ENCODE measurements at places on chromosomes 3 and 15.

- DNase-seq, result no peak
Measured at GRCh38 chr15:73321496-73322450, 47.0 kb downstream of the HCN4 start.

GRCh38 chr15:67091071-67091979, 25.9 kb downstream of the SMAD3 start:
- no peak for DNase-seq

GRCh38 chr3:195896361-195897080, 11.8 kb downstream of the TNK2 start:
- DNase-seq, result peak; percentile 91

DNA sequence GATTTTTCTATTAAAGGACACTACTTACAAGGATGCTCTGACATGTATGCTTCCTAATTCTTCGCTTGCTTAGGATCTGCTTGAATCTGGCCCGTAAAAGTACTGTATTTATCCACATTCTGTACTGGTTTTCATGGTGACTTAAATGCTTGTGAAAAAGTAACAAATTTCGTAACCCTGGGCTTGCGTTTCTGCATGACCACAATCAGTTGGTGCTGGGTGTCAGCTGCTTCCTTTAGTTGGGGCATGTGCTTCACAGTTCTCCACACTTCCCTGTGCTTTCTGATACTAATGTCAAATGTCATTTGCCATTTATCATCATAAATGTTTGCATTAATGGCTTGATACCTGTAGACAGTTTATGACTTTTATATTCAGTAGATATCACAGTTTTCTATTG, 218.4 kb upstream of the MLF1 start:
- DNase-seq, result no peak

- no peak for DNase-seq
Measured at GRCh38 chr15:27574541-27575054, 524.5 kb downstream of the OCA2 start.

DNA sequence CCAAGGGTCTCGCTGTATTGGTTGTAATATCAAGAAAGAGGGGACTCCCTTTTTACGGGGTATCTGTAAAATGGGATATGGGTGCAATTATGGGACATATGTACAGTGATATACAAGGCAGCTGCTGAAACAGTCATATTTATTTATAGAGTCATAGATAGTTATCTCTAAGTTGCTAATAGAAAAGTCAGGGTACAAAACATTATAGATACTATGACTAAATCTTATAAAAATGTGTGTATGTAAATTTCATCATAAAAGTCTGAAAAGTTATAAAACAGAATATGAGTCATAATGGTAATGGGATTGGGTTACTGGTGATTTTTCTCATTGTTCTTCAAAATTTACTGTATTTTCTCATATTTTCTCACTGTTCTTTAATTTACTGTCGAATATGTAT, 344.9 kb upstream of the SLCO3A1 start:
- DNase-seq, result no peak

DNA sequence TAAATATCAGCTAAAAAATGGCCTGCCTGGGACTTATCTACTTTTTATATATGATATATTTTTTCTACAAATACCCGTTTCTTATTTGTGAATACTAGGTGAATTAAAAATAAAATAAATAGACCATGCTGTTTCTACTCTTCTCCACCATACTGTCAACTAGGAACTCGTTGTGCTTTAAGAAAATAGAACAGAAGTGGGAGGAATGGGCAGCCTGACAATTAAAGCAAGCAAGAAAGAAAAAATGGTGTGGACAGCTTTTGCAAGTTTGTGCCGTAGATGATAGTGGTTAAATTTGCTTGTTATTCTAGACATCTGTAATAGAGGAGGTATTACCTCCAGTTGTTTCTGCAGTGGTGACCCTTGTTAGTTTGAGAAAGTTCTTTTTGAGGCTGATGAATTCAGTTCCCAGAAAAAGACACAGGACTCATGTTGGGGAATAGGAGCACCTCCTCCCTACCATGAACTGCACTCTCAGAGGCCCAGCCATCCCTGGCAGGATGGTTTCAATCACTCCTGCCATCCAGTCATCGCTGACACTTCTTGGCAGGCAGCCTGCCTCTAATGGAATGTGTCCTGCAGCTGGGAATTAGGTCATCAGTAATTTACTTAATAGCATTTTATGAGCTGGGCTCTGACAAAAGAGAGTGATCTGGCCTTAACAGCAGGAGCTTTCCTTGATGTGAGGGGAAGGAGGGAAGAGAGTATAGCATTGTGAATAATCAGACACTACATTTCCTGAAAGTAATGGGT, 105.0 kb upstream of the GAP43 start:
- DNase-seq, result no peak

DNA sequence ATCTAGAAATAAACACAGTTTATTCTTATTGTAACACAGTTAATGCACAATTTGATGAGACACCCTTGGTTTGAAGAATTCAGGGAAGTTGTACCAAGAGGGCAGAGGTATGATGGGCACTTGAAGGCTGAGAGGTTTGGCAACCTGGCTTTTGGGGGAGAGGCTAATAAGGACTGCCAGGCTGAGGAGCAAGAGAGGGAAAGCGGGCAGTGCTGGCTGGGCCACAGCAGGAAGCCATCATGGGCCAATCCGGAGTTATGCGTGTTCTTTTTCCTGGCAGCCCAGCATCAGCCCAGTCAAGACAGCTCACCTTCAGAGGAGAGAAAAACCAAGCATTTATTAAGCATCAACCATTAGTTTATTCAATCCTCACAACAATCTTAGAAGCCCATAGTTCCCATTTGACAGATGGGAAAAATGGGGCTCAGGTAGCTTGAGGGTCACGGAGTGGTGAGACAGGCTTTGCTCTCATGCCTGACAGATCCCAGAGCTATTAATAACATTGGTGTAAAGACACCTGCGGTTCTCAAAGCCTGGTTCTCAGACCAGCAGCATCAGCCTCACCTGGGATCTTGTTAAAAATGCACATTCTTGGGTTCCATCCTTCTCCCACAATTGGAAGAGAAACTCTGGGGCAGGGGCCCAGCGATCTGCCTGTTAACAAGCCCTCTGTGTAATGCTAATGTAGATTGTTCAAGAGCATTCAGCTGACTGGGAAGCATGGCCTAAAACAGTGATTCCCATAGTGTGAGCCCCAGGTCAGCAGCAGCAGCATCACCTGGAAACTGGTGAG, 183.7 kb downstream of the NTRK3 start:
- DNase-seq, result no peak

DNA sequence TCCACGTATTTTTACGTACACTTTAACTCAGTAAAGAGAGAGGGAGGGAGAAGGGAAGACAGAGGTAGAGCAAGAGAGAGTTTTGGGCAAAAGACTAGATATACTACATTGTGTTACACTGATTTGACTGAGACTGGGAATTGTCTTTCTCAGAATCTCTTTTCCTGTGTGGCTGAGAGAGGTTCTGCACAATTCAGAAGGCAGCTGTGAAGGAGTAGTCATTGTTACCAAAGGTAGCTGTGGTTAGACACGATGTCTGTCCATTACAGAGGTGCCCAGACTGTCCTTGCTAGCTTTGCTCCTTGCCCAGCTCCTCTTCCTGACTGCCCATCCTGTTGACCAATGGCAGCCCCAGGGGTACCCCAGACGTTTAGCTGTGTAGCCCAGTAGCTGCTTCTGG, 577.5 kb upstream of the CBLB start:
- no peak for DNase-seq

DNA sequence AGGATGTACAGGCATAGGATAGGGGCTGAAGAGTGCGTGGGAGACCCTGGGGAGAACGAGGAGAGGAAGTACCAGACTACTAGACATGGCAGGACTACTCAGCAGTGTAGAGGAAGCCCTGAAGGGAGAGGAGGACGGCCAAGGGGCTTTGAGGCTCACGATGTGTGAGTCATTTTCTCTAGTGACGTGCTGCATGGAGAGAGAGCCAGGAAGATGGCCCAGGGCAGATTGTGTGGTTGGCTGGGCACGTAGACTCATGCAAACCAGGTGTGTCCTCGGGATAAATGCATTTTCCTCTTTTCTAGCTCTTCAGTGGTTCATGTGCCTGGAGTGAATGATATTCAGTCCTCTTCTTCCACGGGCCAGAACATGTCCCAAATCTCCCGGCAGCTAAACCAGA, 115.0 kb upstream of the ABHD17C start:
- DNase-seq, result no peak
